Right renal cortex interstitium (tissue), 3 donors: ENCODE measurements at places on chromosomes 11 and 22. TPM values are rescaled to one million over a fixed set of nuclear protein-coding genes. Genes with fewer than 3 reads are reported as not detected.

The OR51B2 gene
- not detected for polyA plus RNA-seq

DNA sequence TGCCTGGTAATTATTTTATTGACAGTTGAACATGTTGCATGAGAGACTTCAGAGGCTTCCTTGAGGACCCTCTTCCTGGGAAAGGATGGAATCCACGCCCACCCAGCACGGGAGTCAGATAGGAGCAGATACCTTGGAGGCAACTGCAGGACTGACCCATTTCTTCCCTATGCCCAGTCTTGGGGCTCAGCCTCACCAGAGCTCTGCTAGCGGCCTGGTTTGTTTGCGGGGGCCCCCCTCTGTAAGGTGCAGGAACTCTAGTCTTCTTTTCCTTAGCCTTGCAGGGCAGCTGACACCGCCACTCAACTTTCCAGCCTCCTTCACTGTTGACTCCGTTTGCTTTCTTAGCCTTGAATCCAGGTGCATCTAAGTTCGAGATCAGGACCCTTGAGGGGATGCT lies 1032.8 kb downstream of the BRD1 start:
- DNase-seq = no peak

DNA sequence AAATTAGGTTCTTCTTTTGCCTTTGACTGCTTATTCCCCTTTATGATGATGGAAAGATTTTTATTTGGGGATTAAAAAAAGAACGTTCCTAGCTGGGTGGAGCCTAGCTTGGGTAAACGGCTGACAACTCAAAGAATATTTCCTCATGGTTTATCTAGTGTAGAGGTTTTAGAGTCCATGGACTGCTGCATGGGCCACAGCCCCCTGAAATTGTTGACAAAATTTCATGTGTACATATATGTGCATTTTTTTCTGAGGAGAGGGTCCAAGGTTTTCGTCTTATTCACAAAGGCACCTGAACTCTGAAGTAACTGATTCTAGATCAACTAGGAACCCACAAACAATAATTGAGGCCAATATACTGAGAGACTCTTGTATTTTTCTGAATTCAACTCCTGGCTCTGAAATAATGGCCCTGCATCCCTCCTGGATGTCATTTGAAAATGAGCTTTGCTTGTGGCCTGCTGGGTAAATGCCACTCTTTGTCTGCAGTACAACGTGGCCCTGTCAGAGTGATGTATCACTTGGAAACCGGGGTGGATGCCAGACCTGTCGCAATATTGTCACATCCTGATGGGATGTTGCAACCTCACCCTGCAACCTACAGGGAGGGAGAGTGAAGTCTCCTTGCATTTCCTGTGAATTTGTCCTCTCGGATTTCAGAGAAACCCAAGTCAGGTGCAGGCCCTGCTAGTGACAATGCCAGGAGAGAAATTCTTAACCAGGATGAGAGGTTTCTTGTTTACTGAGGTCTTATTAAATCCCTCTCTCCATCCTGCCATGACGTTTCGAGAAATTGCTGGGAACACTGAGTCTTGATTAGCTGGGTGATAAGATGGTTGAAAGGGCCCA lies 33.8 kb downstream of the EHF start:
- DNase-seq = no peak

The CXCR5 gene
- polyA plus RNA-seq = not detected
